Smooth muscle cell of bladder (primary cell): ENCODE measurements at places on chromosomes 3 and 15. TPM values are rescaled to one million over a fixed set of nuclear protein-coding genes. Genes with fewer than 3 reads are reported as not detected.

The EPHA3 gene
- 3.9 and 5.7 TPM in 2 replicates for total RNA-seq

The GPR171 gene
- not detected in 2 replicates for total RNA-seq

The GP9 gene
- total RNA-seq: not detected in 2 replicates

The EPHB1 gene
- 0.28 and 0.74 TPM in 2 replicates for total RNA-seq

The PLA1A gene
- 0.83 TPM in 1 of 2 replicates, not detected in the other for total RNA-seq

The UACA gene
- 87.3 and 95.9 TPM in 2 replicates for total RNA-seq

The ADAMTS9 gene
- total RNA-seq: 5.2 and 47.5 TPM in 2 replicates

The VILL gene
- total RNA-seq: 4.7 and 6.7 TPM in 2 replicates

The RLBP1 gene
- total RNA-seq: not detected in 2 replicates

The SCAANT1 gene
- total RNA-seq: not detected in 2 replicates
